Stimulated activated CD4-positive, alpha-beta T cell treated with anti-CD3 and anti-CD28 coated beads, Interleukin-15, amount 100 ng/mL, for 1 hour (primary cell): ENCODE measurements at places on chromosomes 2 and 18.

GRCh38 chr2:46871976-46872381 is 43.6 kb downstream of the MCFD2 start:
- no peak for DNase-seq

GRCh38 chr2:204282525-204282924 is 262.8 kb upstream of the PARD3B start:
- no peak for DNase-seq

- no peak for DNase-seq
These were observed 10.4 kb downstream of the RTTN start for GRCh38 chr18:70195014-70195614.

DNA sequence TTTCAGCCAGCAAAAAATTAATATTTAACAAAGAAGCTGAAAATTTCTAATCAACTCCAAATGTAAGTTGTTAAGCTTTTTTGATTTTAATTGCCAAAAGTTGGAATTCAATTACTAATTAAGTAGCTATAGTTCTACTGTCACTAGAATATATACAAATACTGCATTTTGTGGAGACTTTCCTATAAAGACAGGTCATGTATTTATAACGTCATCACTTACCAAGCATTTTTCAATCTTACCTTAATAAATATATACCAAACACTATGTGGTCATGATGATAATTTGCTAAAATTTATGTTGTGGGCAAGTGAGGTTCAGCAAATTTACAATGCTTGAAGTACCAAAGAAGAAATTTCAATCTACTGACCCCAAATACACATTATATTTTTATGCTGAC is 24.2 kb upstream of the TMEFF2 start:
- DNase-seq = no peak

- no peak for DNase-seq
These were observed 228.9 kb downstream of the ADCYAP1 start for GRCh38 chr18:1133541-1133940.

DNA sequence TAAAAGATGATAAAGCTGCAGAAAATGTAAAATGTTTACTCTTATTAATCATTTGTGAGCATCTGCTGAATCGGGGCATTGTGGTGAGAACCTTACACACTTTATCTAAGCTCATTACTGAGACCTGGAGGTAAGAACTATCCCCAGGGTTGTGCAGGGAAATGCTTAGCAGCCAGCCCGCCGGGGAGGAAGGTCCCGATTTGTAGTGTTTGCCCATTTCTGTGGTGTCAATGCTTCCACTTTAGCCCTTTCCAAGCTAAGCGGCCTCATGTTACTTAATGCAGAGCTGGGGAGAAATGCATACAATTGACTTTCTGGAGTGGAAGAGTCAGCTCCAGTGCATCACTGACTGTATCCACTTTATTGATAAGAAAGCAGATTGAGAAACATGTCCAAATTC is 20.8 kb upstream of the KCNK3 start:
- no peak for DNase-seq

DNA sequence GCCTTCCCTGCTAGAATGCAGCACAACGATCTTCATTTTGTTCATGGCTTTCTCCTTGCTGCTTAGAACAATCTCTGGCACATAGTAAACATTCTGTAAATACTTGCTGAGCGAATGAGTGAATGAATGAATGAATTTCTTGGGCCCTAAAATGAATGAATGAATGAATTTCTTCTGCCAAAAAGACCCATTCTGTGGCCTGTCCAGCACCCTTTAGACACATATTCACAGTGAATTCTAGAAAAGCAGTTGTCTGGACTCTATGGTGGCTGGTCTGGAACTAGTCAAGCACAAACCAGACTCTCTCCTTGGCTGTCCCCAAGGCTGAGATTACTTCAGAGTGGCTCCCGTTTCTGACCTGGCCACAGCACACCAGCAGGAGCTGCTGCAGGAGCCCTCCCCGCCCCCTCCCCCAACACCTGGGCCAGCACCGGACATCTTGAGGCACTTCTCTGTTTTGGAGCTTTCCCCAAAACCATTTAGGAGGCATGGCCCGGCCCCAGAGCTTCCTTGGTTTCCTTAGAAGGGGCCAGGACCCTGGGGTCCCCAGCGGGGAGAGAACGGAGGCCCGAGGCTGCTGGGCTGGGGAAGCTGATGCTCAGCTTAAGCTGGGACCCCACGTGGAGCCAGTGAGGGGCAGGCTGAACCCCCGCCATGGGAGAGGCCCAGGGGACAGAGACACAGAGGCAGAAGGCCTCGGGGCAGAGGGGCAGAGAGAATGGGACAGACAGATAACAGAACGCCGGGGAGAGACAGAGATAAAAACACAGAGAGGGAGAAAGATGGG is 159.0 kb downstream of the ZFP36L2 start:
- DNase-seq = no peak

GRCh38 chr18:9681217-9681616 is 26.9 kb upstream of the RAB31 start:
- DNase-seq = no peak

DNA sequence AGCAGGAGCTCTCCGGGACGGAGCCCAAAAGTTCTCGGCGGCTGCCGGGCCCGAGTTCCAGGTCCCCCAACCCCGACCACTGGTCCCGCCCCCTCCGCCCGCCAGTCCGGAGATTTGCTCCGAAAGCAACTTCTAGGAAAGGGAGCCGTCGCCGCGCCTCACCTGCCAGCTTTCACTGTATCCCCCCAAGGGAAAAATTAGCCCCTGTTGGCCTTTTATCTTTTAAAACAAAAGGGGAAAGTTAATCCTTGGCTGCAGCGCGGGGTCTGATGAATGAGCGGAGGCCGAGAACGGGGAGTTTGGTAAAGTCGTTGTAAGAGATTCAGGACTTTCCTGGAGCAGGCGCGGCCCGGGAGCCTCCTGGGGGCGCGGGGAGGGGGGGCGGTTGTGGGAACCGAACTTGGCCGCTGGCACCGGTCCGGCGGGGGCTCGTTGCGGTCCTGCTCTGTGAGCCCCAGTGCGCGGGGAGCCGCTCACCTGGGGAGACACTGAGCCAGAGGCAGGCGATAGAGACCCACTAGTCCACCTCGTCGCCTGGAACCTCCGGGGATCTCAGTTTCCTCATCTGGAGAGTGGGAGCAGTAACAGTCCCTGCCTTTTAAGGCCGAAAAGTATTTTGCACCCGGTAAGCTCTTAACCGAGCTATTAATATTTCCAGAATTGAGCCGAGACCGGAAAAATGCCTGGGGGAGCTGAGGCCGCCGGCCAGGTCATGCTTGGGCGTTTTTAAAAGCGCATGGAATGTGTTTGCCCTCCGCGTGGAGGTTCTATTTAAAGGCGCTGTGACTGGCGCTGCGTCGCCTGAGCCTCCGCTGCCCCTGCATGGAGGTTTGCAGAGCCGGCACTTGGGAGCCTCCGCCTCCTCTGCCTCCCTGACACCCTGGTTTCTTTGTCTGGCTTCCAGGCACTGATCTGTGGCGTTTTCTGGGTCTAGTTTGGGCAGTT is 1.1 kb downstream of the EFHD1 start:
- DNase-seq = no peak

DNA sequence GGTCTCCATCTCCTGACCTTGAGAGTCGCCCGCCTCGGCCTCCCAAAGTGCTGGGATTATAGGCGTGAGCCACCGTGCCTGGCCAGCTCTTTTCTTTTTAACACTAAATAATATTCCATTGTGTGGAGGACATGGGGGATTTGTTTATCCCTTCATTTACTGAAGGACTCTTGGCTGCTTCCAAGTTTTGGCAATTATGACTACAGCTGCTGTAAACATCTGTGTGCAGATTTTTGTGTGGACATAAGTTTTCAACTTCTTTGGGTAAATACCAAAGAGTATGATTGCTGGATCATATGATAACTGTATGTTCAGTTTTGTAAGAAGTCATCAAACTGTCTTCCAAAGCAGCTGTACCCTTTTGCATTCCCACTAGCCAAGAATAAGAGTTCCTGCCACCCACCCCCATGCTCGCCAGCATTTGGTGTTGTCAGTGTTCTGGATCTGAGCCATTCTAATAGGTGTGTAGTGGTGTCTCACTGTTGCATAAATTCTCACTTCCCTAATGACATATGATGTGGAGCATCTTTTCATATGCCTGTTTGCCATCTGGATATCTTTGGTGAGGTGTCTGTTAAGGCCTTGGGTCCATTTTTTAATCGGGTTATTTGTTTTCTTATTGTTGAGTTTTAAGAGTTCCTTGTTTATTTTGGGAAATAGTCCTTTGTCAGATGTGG is 52.2 kb downstream of the TNFRSF11A start:
- no peak for DNase-seq

DNA sequence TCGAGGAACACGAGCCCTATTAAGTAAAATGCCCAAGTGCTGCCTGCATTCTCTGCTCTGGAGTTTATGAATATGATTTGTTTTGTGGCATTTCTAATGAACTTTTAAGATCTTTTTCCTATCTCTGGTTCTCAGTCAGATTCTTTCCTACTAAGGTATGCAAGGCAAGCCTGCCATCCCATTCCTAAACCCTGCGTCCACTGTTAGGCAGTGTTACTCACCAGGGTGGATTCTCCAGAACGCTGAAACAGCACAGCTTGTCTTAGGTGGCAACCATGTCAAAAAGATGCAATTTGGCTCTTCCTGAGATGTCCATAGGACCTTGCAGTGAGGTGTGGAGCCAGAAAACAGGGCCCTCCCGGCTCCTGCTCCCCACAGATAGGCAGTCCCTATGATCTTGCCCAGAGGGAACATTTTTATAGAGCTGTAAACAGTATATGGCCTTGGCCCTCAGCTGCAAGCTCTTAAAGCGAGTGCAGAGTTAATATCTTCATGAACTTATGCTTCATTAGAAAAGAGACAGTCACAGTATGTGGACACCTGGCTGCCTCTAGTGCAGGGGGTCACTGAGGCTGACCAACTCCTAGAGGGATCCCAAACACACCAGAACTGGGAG is 84.4 kb downstream of the TPGS2 start:
- DNase-seq = no peak

DNA sequence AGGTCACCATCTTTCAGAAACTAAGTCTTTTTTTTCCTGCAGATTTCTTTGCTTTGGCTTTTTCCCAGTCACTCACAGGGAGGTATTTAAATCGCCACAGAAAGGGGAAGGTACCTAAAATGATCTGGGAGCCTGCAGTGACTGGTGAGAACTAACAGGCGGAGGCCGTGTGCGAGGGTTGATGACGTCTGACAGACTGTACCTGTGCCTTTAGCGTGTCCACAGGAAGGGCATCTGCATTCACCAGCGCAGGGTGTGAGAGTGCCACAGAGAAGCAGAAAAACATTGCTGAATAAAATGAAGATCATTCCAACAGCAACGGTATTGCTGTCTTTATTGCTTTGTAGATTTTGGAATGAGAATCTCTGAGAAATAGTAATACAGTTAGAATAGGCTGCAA is 5.7 kb downstream of the CTDP1 start:
- DNase-seq = no peak

DNA sequence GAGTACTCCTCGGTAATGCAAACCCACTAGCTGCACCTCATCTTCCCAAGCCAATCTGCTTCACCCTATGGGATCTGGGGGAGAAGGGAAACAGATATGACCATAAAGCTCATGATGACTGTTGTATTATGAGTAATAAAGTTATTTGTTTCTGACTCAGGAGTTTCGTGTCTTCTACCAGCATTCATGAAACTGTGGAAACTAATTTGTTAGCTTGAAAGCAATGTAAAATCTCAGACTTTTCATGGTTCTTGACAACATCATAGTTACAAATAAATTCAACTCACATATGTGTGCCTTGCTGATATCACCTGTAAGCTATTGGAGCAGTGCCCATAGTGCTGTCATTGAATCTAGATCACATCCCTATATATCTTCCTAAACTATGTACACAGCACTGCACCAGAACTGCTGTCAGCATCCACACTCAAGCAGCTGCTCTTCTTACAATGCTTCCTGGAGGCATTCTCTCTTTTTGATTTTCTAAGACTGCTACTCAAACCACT is 135.6 kb upstream of the KYNU start:
- DNase-seq = no peak

GRCh38 chr2:30714811-30715709 is 92.2 kb downstream of the CAPN13 start:
- DNase-seq = no peak

DNA sequence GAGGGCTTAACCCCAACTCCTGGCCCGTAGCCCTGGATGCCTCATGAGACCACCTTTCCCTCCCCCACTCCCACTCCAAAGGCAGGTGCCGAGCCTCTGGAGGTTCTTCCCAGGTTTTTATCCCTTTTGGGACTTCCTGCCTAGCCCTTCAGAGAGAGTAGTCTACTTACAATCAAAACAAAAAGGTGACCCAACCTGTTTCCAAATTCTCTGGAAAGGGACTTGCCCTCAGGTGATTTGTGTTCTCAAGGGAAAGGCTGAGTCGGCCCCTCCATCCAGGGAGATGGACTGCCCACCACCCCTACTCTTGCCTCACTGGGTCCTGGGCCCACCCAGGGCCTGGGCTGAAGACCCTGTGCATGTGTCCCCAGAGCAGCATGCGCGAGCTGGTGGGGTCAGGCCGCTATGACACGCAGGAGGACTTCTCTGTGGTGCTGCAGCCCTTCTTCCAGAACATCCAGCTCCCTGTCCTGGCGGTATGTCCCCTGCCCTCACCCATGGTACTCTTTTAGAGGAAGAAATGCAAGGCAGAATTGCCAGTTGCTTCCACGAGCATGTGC is 108.5 kb downstream of the PLB1 start:
- DNase-seq = no peak

DNA sequence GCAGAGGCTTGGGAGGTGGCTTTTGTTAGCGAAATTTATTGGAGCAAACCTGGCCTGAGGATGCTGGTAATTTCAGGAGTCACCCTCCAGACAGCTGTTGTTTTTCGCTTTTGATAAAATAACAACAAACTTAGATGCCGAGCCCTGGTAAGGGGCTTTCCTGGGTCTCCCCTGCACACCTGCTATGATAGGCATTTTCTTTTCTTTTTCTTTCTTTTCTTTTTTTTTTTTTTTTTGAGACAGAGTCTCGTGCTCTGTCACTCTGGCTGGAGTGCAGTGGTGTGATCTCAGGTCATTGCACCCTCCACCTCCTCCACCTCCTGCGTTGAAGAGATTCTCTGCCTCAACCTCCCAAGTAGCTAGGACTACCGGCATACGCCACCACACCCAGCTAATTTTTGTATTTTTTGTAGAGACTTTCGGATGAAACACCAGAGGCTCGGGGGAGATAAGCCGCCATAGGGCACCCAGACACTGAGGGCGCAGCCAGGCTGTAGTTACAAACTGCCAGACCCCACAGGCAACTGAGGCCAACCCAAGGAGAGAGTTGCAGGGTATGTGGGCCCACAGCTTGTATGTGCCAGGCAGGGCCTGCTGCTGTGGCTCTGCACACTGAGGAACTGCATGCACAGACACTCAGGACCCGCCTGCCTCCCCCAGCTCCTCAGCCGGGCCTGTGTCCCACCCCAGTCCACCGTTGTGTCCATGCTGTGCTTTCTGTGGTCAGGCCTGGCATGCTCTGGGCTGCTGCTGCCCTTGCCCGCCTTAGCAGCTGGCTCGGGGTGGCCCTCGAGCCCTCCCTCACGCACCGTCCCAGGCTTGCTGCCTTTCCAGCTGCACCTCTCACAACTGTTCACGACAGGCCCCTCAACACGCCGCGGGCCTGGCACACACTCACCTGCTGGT is 3.9 kb downstream of the GYPC start:
- DNase-seq = no peak

- DNase-seq = no peak
These were observed 692.4 kb downstream of the CPS1 start for GRCh38 chr2:211248841-211249240.

GRCh38 chr18:39600894-39601293 is 2035.3 kb upstream of the CELF4 start:
- no peak for DNase-seq

GRCh38 chr2:16653083-16653375 is 12.6 kb downstream of the CYRIA start:
- DNase-seq = no peak
